ENCODE measurements at places on chromosomes 6 and 20. TPM values are rescaled to one million over a fixed set of nuclear protein-coding genes. Genes with fewer than 3 reads are reported as not detected.

Gene LPA
- total RNA-seq = not detected

Gene GCM1
- not detected for total RNA-seq

Gene AVP
- total RNA-seq = not detected

Gene CALHM4
- total RNA-seq = not detected

Gene GRM1
- not detected for total RNA-seq

Gene SMAP1
- total RNA-seq = 16.7 TPM

Gene TXLNB
- total RNA-seq = under 0.01 TPM

Gene FOXA2
- not detected for total RNA-seq

Gene MAS1
- not detected for total RNA-seq

Gene DUSP15
- total RNA-seq = not detected

Gene LY6G5B
- 2.2 TPM for total RNA-seq

Gene SLC13A3
- total RNA-seq = 2.5 TPM

Gene POPDC3
- 25.8 TPM for total RNA-seq

Gene CARMIL1
- 3.3 TPM for total RNA-seq
